ENCODE measurements at places on chromosomes 7 and 10.

DNA sequence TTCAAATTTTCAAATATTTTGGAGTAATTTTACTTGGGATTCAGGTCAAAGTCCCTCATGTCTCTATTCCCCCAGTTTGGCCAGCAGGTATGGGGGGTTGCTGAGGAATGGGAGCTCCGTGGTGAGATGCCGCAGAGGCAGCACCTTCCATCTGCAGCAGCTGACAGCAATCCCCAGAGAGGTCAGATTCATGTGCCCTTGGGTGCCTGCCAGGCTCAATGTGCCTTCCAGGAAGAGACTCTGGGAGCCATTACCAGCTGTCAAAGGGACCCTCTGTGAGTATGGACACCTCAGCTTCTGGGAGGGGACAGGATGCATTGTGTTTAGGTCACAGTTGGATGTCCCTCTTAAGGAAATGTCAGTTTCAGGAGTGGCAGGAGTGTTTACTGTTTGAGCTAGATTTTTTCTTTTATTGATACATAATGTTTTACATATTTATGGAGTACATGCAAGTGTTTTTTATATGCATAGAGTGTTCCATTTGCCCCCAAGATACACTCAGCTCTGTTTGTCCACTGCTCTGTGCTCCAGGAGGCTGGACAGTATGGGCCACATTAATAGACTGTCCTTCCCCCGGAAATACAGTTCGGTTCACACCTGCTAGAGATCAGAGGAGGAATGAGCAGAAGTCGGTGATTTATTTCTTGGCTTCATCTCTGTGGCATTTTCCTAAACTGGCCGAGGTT is 75.3 kb upstream of the GRB10 start:
- DNase-seq: no peak

GRCh38 chr10:21300551-21300950 is 224.9 kb downstream of the SKIDA1 start:
- DNase-seq: no peak

DNA sequence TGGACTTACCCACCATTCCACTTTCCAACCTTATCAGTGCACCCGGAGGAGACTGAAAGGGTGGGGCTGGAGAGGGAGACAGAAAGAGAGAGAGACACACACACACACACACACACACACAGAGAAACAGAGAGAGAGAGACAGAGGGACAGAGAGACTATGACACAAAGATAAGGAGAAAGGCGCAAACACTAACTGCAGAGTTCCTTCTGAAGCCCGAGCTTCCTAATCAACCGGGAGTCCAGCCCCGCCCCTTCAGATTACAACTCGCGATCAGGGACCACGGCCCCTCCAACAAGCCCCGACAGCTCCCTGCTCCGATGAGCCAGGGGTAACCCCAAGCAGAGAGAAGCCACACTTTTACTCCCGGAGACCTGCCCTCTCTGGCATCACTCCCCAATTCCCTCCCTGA is 499 bp downstream of the GAL3ST4 start:
- DNase-seq: no peak

GRCh38 chr10:29981510-29981909 is 77.9 kb downstream of the JCAD start:
- DNase-seq: no peak

DNA sequence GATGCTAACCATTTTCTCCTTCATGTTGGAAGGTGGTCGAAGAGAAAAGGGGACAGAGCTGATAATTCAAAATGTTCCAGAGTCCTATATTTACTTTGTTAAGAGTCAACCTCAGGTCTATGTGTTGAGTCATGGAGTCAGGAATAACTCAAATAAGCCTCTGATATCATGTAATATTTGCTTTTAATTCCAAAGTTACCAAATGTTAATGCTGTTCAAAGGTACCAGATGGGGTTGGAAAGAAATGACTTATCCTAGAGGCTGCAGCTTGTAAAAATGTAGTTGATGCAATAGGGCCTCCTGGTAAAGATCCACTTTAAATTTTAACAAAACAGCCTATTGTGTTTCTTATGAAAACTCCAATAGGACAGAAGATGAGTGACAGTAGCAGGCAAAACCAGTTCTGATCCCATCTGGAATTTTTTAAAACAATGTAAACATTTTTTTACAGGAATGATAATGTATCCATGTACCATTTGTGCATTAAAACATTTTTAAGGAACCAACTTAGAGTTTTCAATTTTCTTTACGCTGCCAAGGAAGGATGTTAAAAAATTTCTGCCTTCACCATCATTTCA is 218.2 kb downstream of the ANK3 start:
- no peak for DNase-seq

- no peak for DNase-seq
These were observed 98.5 kb downstream of the HIP1 start for GRCh38 chr7:75640201-75640600.

DNA sequence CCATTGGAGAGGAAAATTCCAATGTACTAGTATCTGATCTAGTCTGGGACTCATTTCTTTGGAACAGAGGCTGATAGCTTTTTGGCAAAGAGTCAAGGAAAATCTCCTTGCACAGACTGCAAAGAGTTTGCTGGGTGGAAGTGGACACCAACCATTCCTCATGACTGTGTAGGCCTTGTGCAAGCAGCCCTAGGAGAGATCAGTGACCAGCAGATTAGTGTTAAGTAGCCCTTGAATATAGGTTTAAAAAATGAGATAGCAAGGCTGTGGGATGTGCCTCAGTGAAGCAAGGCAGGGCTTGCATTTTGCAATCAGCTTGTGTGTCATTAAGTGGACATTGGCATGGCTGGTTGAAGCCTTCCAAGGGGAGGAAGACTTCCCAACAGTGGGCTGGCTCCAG is 341.6 kb downstream of the PLXNA4 start:
- DNase-seq: no peak

GRCh38 chr10:34780818-34781380 is 34.2 kb downstream of the PARD3 start:
- DNase-seq: no peak

GRCh38 chr7:137990251-137990941 is 11.5 kb downstream of the CREB3L2 start:
- no peak for DNase-seq

DNA sequence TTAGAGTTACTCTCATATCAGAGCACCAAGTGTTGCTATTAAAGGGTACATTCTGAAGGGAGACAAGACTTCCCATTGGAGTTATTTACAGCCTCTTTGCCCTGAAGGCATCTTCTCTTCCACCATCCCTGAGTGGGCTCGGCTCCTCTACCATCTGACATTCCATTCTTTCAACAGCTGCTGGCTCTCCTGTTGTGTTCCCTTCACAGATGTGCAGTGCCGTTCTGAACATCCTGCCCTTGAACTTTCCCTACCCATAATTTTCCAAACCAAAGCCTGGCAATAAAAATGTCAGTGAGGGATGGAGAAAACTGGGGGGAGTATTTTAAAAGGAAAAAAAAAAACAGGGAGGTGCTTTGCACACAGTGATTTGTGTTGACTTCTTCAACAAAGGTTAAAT is 392.9 kb downstream of the KCNMA1 start:
- DNase-seq: no peak

- no peak for DNase-seq
These were observed 143.4 kb upstream of the PCGF5 start for GRCh38 chr10:91076991-91077548.

GRCh38 chr7:108592646-108593201 is 23.1 kb downstream of the DNAJB9 start:
- DNase-seq: no peak

GRCh38 chr7:129841465-129841864 is 111.3 kb downstream of the UBE2H start:
- DNase-seq: no peak

GRCh38 chr7:110017405-110017804 is 1073.5 kb upstream of the LRRN3 start:
- DNase-seq: no peak

DNA sequence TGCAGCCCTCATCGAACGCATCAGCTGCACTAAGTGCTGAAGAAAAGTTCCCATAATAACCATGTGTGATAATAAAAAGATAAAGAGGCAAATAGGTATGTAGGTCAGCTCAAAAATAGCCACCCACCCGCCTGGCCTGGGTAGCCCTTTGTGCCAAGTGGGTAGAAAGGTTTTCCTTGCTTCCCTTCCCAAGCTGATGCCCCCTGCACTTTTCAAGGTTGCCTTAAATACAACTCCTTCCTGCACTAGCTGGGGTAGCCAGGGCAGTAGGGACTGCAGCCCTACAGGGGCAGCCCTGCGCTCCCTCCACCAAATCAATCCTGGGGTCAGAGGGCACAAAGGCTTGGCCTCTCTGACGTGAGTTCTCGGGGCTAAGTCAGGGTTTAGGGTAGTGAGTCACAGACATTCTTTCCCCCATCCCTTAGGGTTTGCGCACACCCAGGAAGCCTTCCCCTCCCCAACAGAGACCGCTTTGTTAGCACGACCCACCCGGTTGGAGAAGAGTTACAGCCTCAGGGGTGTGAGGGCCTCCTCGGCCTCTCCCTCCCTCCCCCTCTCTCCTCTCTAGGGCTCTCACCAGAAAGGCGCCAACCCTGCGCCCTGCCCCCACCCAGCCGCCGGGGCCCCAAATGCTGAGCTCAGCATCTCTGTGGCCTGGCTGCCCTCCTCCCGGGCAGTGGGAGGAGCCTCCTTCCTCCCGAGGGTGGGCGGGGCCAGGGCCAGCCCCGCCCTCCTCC is 13.3 kb upstream of the DDIT4 start:
- DNase-seq: peak; percentile 62

GRCh38 chr10:33566426-33566825 is 232.0 kb upstream of the NRP1 start:
- no peak for DNase-seq

DNA sequence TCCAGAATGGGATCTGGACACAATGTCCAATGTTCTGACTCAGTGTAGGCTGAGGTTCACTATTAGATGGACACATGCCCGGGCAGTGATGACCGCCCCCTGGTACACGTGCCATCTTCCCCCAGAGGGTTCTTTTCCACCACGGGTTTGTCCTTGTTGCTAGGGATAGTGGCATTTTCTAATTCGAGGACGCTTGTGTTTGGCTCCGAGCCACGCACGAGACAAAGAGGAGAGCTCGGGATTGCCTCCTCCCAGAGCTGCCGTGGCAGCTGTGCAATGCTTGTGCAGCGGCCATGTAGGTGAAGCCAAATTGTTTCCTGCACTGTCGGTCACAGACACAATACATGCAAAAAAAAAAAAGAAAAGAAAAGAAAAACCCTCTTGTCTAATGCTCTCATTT is 207.5 kb downstream of the PAXIP1 start:
- DNase-seq: no peak
